H4 (cell line): ENCODE measurements at places on chromosomes 6 and 20.
A peak's percentile ranks its signal among the peaks of the same experiment; 100 is the strongest.

DNA sequence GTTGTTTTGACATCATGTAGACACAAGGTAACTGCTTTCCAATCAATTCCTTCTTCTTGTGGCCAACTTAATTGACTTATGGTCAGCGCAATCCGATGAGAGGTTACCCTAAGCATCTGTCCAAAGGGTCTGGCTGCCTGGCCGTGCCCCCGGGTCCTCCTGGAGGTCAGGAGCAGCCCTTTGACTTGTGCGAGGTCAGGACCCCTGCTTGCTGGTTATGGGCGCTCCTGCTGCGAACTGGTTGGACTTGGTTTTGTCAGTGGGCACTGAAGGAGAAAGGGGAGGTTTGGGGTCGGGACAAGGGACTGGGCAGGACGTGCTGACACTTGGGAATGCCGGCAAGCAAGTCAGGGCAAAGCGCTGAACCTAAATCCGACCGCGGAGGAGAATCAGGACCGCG is 215.6 kb downstream of the QKI start:
- no peak for DNase-seq

DNA sequence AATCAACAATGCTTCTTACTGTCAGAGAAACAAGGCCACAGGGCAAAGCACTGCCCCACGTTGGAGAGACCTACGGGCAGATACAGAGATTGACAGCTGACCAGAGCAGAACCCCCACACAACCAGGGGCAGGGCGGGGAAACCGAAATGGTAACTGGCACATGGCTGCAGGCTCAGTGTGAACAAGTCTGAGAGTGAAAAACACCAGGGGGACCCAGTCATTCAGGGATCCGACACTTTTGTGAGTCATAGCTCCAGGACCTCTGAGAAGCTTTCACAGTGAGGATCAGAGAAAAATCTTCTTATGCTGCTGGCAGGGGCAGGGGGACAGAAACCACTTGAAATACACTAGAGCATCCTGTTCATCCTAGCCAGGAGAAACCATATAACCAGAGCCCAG is 254.2 kb downstream of the C6orf118 start:
- DNase-seq: no peak

- no peak for DNase-seq
Observed at GRCh38 chr6:78526432-78526831, 340.9 kb upstream of the IRAK1BP1 start.

DNA sequence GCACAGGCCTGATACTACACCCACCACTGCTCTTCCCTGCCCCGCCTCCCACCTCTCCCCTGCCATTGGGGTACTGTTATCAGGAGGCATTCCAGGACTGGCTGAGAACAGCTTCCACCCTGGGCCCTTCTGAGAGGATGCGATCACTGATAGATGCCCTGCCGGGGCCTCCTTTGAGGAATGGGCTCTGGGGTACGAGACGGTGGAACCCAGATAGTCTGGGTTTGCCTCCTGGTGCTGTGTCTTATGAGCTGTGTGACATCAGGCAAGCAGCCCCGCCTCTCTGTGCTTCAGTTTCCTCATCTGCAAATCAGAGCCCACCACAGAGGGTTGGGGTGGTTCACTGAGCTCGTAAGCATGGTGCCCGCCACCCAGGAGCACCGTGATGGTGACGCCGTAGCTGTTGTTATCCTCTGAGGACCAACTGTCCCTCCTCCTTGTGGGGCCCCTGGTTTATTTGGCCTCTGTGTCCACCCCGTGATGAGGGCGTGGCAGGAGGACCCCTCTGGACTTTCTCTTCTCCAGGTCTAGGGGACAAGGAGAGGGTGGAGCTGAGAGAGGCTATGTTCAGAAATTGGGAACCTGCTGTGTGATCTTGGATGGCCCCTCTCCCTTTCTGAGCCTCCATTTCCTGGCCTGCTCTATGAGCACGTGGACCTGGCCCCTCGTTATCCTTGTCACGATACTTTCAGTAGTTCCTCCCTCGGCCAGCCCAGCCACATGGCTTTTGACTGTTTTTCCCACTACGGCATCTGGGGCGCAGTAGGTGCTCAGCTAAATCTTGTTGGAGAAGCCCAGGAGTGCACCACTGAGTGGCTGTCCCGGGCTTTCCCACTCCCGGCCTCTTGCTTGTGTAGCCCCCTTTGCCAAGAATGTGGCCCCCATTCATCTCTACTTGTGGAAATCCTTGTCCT is 18.3 kb downstream of the SRC start:
- no peak for DNase-seq

- DNase-seq: no peak
Observed at GRCh38 chr6:122198922-122199321, 200.5 kb upstream of the HSF2 start.

GRCh38 chr6:64335195-64335594 is 699.6 kb downstream of the PHF3 start:
- no peak for DNase-seq

GRCh38 chr20:44034451-44034850 is 119.8 kb downstream of the TOX2 start:
- DNase-seq: no peak

GRCh38 chr6:37303891-37304503 is 46.1 kb upstream of the TMEM217 start:
- DNase-seq: no peak

- peak; percentile 80 for DNase-seq
Observed at GRCh38 chr20:5080384-5080877, 39.3 kb downstream of the PCNA start.

DNA sequence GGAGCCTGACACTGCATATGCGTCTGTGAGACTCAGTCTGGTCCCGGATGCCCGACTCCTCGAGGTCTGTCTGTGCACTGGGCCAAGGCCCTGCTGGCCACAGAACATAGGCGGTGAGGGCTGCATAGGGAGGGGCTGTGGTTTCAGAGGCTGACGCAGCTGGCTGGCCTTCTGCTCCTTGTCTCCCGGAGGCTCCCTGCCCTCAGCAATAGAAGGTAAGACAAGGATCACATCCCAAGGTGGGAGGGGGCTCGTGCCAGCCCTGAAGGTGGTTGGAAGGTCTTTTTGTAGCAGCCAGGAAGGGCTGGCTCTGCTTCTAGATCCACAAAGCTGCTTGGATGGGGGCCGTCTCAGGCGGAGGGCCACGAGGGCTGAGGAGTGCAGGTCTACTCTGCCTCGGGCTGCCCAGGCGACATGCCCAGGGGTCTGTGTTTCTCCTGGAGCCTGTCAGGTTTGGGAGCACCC is 239.8 kb upstream of the SULF2 start:
- peak; percentile 94 for DNase-seq

GRCh38 chr6:124557873-124558272 is 404.4 kb upstream of the RNF217 start:
- DNase-seq: no peak

- DNase-seq: peak; percentile 64
Observed at GRCh38 chr6:134063966-134064445, 11.6 kb upstream of the SLC2A12 start.

GRCh38 chr6:132927713-132928112 is 113.3 kb downstream of the RPS12 start:
- no peak for DNase-seq

- no peak for DNase-seq
Observed at GRCh38 chr20:31824554-31825313, 5.6 kb downstream of the MYLK2 start.

- DNase-seq: no peak
Observed at GRCh38 chr20:44460795-44461141, 14.9 kb upstream of the TTPAL start.

DNA sequence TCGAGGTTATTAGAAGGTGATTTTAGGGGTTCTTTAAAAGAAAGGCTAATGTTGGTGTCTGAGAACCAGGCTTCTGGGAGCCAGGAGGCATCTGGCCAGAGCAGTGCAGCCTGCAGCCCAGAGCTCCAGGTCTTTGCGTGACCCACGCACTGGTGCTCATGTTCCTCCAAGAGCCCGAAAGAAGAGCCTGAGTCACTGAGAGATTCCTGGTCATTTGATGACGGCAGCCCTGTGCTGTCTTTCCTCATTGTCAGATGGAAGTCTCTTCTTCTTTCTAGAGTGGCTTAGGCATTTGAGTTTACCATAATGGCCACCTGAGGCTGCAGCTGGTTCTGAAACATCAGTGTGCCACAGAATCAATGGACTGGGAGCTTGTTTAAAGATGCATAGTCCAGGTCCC is 46.4 kb downstream of the CD109 start:
- no peak for DNase-seq
